Naive thymus-derived CD8-positive, alpha-beta T cell (primary cell): ENCODE measurements at places on chromosomes 1 and 21. TPM values are rescaled to one million over a fixed set of nuclear protein-coding genes. Genes with fewer than 3 reads are reported as not detected.

The MR1 gene
- total RNA-seq: 28.8 TPM

DNA sequence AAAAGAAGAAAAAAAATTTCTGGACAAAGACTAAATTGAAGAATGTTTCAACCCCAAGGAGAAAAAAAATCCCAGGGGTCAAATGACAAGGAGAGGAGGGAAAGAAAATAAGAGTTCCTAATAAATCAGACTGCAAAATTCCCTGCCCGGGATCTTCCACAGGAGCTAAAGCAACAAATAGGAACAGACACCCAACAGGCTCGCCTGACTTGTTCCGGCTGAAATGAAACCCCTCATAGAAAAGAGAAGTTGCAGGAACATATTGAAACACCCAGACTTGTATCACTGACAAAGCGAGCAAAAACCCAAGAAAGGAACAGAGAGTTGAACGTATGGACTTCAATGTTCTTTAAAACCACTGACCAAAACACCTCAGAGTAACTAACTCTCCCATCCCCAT, 123.0 kb downstream of the TIAM1 start:
- no peak for DNase-seq

The OBSCN gene
- total RNA-seq: 99.3 TPM

The SYPL2 gene
- total RNA-seq: not detected

DNA sequence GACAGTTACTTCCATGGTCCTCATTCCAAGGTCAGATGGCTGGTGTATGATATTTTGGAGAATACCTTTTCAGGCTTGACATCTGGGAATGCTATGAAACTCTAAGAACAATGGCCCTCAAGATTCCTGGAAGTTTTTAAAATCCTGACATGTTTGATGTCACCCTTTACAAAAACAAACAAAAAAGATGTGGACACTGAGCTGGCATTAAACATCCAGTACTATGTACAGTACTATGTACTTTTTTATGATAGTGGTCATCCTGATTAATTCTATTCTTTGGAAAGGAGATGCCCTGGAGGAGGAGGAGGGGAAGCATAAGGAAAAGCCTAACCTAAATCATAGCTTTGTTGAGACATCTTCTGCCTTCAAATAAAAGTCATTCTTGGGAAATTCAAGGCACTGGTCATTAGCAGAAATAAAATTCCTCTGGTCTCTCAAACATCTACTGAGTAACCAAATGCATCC, 235.4 kb downstream of the HMCN1 start:
- no peak for DNase-seq

DNA sequence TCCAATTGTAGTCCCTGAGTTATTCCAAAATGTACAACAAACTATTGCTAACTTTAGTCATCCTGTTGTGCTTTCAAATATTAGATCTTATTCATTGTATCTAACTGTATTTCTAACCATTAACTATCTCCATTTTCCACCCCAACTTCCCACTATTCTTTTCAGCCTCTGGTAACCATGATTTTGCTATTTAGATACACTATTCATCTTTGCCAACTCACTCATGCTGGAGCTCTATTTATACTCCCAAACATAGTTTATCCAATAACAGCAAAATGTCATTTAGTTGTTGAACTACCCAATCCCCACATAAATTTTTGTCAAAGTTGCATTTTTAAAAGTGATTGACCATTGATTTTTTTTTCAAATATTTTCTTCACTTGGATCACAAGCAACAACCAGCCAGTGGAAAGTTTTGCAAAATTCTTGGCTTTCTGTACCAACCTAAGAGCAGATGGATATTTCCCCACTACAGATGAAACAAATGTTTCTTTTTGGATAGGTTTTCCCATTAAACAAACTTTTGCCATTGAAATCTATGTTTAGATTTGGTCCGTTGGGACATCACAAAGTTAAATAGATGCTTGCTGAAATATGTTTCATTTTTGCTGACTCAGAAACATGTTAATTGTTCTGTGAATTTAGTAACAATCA, 866.0 kb downstream of the LTN1 start:
- DNase-seq: no peak

- no peak for DNase-seq
Observed at GRCh38 chr1:53147174-53147573, 4.7 kb upstream of the SLC1A7 start.

- DNase-seq: no peak
Observed at GRCh38 chr1:165644064-165644735, 13.2 kb downstream of the MGST3 start.

- DNase-seq: no peak
Observed at GRCh38 chr1:89999628-90000027, 4.7 kb downstream of the ZNF326 start.
